ENCODE measurements at places on chromosomes 1 and 21.

- DNase-seq: no peak
These were observed 61.1 kb downstream of the LGR6 start for GRCh38 chr1:202254454-202255252.

- no peak for DNase-seq
These were observed 3.7 kb upstream of the FNDC7 start for GRCh38 chr1:108708691-108709660.

- no peak for DNase-seq
These were observed 2.0 kb upstream of the ANKRD35 start for GRCh38 chr1:145887631-145888030.

GRCh38 chr1:192158181-192158580 lies at the start of gene RGS18:
Gene RGS18, plus strand, starts transcription at chr1:192158462. Its CDS starts 176 bp downstream, at chr1:192158638.
- DNase-seq: peak; percentile 30

DNA sequence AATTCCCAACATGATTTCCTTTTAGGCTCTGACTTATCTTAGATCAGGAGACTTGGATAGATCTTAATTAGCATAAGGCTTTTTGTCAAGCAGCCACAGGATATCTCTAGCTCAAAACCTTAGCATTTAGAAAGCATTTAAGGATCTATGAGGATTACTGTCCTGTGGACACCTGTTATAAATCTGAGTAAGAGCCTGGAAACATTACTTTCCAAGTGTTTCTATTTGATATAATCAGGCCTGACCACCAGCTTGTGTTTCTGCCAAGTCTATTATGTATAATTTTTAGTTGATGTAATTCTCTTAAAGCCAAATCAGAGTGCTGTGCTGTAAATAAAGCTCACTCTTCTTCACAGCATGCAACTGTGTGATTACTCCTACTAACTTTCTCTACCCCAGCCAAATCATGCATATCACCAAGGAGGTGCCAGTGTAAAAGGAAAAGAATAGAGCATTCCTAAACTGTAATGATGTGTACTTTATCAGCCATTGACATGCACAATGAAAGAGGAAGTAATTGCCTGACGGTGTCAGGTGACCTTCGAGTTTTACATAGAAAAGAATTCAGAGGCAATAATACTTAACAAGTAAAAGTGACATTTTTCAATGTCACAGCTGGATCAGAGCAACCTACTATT lies 309.9 kb upstream of the PRMT6 start:
- DNase-seq: no peak

DNA sequence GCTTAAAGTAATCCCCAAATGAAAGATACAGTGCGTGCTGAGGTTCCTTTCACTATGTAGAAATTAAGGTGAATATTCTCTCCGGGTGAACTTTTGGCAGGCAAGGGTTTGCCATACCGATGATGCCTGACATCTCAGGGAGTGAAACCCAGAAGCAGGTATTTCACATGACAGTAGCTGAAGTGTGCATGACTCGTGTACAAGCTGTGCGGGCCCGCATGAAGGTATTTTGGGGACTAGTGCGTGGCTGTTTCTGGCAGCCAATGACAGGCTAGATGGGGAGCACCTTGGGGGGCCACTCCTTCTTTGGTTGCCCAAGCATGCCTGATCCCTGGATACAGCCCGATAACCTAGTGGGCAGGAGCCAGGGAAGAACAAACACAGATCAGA lies 569.0 kb downstream of the SMYD3 start:
- no peak for DNase-seq

GRCh38 chr1:215045698-215046308 lies 36.7 kb upstream of the KCNK2 start:
- no peak for DNase-seq

GRCh38 chr21:39080366-39080765 lies 102.9 kb downstream of the PSMG1 start:
- DNase-seq: no peak

DNA sequence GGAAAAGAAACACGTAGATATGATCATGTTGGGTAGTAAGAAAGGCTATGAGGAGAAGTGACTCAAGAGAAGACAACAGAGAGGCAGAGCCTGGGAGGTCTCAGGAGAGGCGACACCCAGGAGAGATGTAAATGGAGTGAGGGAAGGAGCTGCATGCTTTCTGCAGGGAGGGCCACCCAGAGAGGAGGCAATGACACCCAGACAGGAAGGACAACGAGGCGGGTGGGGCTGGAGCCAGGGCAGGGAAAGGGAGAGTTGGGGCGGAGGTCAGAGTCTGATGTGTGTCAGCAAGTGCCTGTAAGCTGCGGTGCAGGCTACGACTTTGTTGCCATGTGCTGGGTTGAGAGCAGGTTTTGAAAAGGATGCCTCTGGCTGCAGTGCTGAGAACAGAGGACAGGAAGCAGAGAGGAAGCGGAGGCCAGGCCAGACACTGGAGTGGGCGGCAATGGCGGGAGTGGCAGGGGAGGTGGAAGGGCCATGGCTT lies 31.3 kb downstream of the SLC1A7 start:
- DNase-seq: no peak

DNA sequence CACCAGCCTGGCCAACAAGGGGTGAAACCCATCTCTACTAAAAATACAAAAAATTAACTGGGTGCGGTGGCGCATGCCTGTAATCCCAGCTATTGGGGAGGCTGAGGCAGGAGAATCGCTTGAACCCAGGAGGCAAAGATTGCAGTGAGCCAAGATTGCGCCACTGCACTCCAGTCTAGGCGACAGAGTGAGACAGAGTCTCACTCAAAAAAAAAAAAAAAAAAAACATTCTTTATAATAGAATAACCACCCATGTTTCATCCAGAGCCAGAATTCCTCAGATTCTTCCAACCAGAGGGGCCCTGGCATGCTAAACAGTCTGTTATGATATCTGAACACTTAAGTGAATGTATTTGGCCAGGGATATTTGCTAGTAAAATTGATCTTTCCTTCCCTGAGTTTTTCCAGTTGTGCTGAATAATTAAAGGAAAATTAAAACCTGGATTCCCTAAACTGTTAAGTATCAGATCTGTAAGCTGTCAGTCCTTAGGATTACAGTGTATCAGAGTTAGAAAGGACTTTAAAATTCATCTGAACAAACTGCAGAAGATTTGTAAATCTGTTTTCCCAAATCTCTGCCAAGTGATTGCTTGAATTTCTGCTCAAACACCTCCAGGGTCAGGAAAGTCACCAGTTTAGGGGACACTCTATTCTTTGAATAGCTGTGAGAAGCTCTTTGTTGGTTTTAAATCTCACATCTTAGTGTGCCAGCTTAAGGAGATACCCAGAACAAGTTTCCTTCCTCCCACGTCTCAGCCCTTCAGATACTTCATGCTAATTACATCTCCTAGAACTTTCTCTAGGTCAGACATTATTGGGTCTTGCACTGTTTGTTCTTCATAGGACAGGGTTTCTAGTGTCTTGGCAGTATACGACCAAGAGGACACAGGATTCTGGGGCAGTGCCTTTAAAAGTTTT lies 84.6 kb upstream of the BMP8A start:
- DNase-seq: no peak

GRCh38 chr1:2921970-2922686 lies 99.1 kb upstream of the ACTRT2 start:
- no peak for DNase-seq

DNA sequence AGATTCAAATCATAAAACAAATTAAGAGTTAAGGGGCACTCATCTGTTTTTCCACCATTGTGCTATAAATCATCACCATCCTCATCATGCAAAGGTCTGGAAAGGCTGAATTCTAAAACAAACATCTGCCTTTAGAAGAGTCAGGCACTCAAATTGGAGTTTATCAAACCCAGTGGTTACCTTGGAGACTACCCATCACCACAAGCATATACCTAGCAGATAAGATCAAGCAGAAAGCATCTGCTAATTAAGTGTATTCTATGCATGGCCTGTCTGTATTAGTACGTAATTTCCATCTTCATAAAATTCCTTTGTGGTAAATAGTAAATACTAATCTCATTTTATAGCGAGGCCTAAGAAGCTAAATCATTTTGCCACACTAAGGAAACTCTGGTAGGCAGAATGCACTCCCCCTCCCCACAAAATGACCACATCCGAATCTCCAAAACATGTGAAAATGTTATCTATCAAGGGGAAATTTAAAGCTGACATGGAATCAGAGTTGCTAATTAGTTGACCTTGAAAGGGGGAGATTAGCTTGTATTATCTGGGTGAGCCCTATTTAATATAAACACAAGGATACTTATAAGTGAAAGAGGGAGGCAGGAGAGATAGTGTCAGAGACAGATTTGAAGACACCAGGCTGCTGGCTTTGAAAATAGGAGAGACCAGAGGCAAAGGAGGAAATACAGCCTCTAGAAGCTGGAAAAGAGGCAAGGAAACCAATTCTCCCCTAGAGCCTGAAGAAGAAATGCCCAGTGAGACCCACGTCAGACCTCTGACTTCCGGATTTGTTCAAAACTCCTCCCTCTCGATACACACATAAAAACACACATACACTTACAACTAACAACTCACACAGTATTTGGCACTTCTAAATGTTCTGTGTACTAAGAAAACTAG lies 23.2 kb downstream of the ARID4B start:
- DNase-seq: no peak

GRCh38 chr1:10537082-10537766 lies 62.5 kb downstream of the PEX14 start:
- no peak for DNase-seq

- DNase-seq: no peak
These were observed 100.4 kb downstream of the ACBD6 start for GRCh38 chr1:180402001-180402400.

- DNase-seq: no peak
These were observed 104.6 kb downstream of the ENAH start for GRCh38 chr1:225548140-225548857.

DNA sequence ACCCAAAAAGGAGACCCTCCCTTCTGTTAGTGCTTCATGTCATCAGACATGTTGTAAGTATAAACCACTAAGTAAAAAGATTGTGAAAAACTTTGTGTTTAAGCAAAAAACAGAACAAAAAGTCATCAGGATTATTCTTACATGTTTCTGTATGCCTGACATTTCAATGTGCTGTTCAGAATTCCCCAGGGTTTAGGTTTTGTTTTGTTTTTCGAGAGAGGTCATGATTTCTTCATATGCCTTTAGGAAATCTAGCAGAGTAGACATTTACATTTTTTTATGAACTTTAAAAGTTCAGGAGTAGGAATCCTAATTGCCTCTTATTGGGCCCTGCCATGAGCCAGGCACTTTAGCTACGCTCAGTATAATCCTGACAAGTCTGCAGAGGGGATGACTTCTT lies 85.3 kb downstream of the VPS13D start:
- DNase-seq: no peak

- DNase-seq: no peak
These were observed 710 bp upstream of the HYI start for GRCh38 chr1:43454270-43455011.

DNA sequence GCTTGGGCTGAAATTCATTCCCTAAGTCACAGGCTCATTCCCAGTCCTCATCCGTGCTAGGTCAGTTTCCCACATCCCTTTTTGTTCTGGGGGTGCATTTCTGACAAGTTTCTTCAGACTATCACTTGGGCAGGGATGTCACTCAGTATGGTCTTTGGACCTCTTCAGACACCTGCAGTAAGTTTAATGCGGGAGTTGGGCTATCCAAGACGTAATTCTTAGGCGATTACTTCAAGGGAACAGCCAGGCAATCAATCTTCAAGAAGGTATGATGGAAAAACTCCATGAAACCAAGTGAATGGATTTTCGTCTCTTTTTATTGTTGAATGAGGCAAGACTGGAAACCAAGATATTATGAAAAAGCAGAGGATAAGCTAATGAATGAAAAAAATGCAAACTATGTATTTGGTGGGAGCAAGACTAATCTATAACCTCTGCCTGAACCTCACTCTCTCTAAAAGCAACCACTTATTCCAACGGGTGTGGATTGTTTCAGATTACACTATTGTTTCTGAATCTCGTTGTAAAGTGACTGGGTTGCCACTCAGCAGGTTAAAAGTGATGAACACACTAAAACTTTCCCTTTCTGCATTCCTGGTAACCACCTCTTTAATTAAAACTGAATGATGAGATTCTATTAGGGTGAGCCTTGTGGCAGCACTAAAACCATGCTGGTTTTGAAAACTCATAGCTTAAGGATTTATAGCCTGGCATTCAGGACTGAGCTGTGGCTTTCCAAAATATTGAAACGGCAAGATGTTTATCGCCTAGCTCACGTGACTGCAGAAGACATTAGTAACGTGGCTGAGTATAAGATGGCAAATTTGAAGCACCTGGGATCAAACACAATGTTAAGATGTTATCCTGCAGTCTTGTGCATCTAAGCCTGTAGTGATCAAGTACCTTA lies 1.1 kb downstream of the RASAL2 start:
- DNase-seq: no peak

DNA sequence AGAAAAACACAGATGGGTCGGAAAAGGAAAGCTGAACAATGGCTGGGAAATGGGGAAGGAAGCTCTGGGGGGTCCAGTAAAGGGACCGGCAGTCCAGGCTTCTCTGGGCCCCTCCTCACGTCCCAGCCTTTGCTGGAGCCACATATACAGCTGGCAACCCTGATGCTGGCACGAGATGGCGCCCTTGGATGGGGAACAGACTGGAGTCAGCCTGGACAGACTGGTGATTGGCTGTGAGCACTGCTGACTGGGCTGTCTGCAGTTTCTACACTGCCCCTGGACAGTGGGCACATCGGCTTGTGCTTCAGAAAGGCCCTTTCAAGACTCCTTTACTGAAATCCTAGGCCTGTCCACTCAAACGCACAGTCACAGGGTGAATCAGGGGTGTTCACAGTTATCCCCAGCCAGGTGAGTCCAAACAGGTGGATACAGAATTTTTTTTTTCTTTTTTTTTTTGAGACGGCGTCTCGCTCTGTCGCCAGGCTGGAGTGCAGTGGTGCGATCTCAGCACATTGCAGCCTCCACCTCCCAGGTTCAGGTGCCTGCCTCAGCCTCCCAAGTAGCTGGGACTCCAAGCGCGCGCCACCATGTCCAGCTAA lies 31.1 kb upstream of the ZBTB40 start:
- DNase-seq: peak; percentile 22

GRCh38 chr1:203504400-203505250 lies 10.7 kb downstream of the OPTC start:
- DNase-seq: peak; percentile 46

DNA sequence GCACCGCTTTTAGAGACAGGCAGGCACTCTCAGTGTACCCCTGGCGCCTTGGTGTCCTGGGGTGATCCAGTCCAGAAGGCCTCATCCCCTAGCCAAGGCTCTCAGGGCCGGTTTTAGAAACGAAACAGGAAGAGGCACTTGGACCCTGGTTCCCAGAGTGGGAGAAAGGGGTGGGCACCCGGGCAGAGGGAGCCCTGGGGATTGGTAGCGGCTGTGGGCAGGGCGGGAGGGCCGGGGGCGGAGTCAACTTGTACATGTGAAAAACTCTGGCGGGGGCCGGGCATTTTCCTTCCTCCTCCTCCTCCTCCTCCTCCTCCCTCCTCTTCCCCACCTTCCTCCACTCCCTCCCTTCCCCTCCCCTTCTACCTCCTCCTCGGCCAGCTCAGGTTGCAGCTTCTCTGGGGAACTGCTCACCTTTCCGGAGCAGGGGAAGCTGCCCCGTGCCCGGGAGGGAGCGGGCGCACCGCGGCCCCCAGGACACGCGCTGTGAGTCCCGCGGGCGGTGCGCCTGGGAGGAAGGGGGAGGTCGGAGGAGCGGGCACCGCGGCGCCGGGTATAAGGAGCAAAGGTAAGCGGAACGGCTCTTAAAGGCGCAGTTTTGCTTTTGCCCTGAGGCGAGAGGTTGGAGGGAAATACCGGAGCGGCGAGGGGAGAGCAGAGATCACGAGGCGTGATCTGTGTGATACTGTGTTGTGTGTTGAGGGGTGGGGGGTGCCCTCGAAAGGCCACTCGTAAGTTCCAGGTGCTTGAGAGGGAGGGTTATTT lies at the start of gene CDK18:
Gene CDK18, plus strand, starts transcription at position 359 of the 765 bp plus-strand sequence. CDS start 18,499 bp downstream, outside the sequence.
- DNase-seq: no peak

- no peak for DNase-seq
These were observed 59.3 kb downstream of the GPR88 start for GRCh38 chr1:100597061-100597741.

GRCh38 chr1:239112101-239112935 lies 274.1 kb upstream of the CHRM3 start:
- DNase-seq: no peak

Data from KG1 (cell line).